ENCODE measurements at places on chromosomes 2 and 18.

- DNase-seq: no peak
Observed at GRCh38 chr2:12895017-12895416, 178.3 kb downstream of the TRIB2 start.

DNA sequence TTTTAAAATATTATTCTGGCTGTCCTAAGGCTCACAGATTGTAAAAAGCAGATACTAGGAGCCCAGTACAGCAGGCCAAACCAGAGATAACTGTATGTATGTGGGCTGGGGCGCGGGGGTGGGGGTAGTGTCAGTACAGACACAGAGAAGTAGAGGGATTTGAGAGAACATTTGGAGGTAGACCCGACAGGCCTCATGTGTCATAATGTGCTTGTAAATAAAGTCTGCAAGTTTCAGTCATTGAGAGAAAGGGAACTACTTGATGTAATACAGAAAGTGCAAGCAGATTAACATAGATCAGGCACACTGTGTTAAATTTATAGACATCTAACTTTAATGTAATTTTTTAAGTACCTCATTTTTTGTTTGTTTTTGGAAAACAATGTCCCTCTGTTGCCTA, 7.4 kb upstream of the POLI start:
- peak; percentile 17 for DNase-seq

- no peak for DNase-seq
Observed at GRCh38 chr2:162232671-162233070, 10.6 kb downstream of the FAP start.

GRCh38 chr18:48627216-48627615, 88.4 kb downstream of the CTIF start:
- DNase-seq: no peak

DNA sequence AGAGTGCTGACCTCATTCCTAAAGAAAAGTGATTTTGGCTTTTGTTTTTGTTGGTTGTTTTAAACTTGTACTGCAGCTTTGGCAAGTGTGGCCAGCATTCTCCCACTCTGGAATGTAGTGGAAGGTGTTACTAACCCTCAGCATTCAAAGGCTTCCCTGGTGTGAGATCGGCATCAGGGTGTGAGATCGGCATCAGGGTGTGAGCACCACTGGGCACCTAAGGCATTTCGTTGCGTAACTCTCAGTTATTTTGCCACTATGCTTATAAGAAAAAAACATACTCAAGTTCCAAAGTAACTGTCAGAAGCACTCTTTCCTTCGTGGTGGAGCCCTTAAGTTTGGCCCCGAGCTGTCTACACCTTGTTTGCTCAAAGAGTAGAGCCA, 1.7 kb downstream of the CYBRD1 start:
- DNase-seq: no peak

DNA sequence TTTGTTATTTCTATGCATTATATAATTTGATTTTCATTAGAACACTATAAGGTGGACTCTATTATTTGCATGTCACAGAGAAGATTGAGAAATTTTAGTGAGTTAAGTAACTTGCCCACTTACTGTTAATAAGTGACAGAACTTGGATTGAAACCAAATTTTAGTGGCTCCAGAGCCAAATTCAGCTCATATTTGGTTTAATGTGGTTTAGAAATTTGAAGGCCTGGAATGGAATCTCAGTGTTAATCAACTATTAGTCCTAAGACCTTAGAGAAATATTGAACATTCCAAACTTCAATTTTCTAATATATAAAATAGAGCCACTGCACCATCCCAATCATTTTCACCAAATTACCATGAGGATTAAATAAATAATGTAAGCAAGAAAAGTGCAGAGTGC, 281.6 kb downstream of the ZNF385B start:
- DNase-seq: no peak

DNA sequence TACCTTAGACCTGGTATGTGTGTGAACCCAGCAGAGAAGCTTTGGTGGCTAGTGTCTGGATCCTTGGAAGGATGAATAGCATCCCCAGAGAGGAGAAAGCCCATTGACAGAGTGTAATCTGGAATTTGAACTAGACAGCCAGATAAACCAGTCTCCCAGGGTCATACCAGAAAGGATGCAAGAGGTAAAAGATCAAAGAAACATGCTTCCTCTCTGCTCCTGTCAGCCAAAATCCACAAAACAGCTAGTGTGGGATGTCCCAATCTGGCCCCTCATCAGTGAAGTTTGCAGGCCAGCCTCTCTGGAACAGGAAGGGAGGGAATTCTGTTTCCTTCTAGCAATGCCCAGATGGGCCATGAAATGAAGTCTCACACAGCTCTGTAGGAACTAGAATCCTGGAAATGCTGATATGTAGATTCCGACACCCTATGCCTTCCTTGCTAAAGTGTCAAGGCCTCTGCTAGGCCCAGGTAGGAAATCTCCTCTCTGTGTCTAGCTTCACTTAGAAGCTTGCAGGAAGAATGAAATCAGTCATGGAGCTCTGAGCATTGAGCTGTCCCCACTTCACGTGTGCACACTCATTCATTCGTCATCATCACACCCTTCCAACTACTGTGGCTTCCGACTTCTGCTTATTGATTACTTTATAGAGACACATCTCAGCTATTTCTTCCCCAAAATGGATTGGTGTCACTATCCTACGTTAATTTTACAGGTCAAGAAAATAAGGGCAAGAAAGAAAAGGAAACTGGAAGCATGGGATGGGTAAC, 38.0 kb downstream of the EVA1A start:
- no peak for DNase-seq

DNA sequence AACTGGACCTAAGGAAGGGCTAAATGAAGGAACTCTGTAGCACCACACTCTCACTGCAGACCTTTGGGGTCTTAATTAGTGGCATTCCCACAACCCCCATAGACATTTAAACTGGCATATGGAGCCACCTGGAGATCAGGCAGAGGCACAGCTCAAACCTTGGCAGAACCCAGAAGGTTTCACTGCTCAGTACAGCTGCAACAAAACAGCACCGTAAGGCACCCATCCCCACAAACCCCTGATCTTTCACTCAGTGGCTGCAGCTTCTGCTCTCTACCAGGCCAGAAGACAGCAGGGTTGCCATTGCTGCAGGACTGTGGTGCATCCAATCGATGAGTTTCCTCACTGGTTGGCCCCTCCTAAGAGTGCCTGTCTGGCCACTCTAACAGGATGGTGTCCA, 361.6 kb upstream of the VRK2 start:
- no peak for DNase-seq

DNA sequence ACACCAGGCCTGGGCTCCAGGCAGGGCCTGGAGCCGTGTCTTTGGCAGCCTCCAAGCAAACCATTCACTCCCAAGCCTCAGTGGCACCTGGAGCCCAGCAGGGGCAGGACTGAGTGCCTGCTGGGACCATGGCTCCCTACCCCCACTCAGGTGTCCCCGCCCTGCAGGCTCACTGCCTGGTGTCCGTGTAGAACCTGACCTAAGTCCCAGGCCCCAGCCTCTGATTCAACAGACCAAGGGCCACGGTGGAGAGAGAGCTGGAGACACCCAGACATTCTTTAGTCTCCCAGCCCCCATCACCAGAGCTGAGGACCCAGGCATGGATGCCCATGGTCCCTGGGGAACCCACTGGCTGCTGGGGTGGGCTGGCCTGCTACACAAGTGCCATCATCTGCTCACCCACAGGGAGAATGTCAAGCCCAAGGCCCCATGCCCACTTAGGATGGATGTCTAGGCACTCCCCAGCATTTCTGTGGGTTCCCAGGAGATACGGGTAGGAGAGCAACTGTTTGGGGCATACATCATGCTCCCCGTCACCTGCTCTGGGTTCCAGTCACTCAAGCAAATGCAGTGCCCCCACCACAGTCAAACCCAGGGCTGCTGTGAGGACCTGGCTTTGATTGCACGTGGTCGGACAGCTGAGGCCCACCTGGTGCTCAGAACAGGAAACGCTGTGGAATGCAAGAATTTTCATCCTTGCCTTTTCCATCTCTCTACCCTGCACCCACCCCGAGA, 42.9 kb upstream of the ATG16L1 start:
- DNase-seq: no peak
